ENCODE measurements at places on chromosomes 12 and 14.
A peak's percentile ranks its signal among the peaks of the same experiment; 100 is the strongest.

GRCh38 chr14:34018125-34018524 lies 67.3 kb upstream of the EGLN3 start:
- no peak for DNase-seq

- no peak for DNase-seq
Measured at GRCh38 chr12:59723520-59723919, 127.7 kb downstream of the SLC16A7 start.

DNA sequence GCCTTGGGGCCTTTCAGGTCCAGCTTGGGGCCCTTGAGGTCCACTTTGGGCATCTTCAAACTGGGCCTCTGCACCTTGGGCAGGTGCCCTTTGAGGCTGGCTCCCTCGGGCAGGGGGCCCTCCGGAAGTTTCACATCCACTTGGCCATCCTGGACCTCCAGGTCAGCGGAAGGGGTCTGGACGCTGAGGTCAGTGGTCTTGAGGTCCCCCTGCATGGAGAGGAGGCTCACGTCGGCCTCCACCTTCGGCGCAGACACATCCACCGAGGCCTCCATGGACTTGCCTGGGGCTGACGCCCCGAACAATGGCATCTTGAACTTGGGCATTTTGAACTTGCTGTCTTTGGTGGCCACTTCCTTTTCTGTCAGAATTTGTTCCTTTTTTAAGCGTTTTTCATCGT lies 25.1 kb downstream of the AHNAK2 start:
- no peak for DNase-seq

DNA sequence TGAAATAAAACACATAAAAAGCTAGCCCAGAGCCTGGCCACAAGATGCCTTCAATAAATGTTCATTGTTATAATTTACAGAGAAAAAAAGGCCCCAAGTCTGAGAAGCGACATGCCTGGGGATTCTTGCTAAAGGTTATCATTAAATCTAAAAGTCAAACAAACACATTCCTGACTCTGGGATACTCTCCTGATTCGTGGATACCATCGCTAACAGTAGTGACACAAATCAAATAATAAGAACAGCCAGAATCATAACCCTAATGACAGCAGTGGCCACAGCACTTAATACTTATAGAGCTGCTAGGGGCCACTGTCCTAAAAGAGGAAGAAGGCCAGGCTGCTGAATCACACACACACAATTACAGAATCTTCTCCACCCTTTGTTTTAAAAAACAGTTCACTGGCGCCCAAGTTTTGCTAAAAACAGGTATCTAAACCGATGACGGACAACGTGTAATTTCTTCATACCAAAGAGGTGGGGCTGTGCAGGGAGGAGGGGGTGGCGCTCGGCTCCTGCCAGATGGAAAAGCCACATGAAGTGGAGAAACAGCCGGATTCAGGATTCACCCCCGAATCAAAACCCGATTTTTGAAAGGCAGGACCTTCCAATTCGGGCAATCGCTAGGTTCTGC lies 1.2 kb downstream of the CLIP1 start:
- peak; percentile 59 for DNase-seq

DNA sequence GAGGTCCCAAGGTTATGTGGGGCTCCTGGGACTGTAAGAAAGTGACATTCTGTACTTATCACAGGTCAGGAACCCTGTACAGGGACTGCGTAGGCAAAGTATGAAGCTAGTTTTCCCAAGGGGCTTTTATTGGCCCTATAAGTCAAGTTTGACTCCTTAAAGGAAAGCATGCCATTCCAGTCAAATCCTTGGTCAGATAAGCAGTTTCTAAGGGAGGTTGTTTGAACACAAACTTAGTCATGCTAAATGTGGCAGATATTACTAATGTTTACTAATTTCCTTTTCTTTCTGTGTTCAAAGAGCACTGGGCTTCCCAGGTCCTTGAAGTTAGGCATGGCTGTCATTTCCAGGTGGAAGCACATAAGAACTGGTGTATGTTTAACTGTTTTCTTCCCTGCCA lies 472.4 kb downstream of the ATP23 start:
- DNase-seq: peak; percentile 85

DNA sequence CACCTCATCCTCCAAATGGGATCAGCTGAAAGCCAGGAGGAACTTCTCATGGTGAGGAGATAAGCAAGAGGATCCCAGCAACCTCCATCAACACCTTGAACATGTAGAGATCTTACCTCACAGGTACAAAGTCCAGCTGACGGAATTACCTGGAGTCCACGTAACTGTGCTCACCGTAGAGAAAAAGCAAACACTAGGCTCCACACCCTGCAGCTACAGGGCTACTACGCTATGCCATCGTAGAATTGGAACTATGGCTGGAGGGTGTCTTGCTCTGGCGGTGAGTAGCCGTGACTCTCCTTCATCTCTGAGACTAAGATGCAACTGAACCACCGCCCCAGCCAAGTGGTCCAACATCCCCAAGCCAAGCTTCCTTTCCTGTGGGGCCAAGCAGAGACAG lies 50.5 kb downstream of the CRY1 start:
- no peak for DNase-seq

Data from amniotic epithelial cell (primary cell).